ENCODE measurements at places on chromosomes 7 and 10.

GRCh38 chr7:158809596-158809995 lies 19.7 kb downstream of the ESYT2 start:
- no peak for DNase-seq

DNA sequence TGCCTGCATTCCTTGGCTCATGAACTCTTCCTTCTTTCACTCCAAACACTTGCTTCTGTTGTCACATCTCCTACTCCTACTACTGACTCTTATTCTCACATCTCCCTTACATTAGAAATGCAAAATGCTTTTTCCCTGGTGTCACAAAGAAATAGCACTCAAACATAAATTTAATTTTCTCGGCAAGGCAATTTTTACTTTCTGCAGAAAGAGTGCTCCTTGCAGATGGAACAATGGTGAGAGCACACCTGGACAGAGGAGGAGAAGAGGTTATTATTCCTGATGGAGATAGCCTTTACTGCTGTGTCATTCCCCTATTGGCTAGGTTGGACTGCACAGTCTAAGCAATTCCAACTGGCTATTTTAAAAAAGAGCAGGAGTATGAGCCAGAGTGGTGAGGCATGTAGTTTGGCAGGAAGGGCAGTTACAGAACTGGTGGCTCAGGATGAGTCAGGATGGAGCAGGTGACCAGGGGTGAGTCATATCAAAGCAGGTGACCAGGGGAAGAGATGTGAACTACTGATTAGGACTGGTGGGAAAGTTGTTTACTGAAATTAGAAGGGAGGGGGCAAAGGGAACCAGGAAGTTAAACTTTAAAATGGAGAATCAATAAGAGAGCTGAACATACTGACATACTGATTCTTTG lies 52.9 kb downstream of the CYP2C9 start:
- no peak for DNase-seq

- DNase-seq = no peak
These were observed 92.3 kb downstream of the ELFN1 start for GRCh38 chr7:1762238-1762945.

DNA sequence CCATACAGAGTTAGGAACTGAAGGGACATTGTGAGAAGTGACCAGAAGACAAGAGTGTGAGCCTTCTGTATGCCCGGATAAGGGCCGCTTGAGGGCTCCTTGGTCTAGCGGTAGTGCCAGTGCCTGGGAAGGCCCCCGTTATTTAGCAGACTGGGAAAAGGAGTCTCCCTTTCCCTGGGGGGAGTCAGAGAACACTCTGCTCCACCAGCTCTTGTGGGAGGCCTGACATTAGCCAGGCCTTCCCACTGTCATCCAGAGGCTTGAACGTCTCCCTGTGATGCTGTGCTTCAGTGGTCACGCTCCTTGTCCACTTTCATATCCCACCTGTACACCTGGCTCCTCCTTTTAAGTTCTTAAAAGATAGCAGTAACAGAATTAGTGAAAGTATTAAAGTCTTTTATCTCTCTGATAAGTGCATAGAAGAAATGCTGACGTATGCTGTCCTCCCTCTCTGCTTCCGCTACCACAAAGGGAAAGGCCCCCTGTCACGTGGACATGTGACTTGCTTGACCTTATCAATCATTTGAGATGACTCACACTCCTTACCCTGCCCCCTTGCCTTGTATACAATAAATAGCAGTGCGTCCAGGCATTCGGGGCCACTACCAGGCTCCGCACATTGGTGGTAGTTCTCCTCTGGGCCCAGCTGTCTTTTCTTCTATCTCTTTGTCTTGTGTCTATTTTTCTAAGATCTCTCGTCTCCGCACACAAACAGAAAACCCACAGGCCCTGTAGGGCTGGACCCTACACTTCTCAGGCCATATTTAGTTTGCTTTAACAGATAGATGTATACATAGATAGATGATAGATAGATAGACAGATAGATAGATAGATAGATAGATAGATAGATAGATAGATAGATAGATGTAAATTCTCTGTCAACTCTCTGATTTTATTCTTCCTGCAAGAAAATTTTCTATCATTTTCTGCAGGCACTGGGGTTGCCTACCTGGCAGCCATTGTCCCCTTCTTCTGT lies 131.5 kb upstream of the JCAD start:
- no peak for DNase-seq

GRCh38 chr7:28749638-28750037 lies 208.5 kb downstream of the TRIL start:
- no peak for DNase-seq

DNA sequence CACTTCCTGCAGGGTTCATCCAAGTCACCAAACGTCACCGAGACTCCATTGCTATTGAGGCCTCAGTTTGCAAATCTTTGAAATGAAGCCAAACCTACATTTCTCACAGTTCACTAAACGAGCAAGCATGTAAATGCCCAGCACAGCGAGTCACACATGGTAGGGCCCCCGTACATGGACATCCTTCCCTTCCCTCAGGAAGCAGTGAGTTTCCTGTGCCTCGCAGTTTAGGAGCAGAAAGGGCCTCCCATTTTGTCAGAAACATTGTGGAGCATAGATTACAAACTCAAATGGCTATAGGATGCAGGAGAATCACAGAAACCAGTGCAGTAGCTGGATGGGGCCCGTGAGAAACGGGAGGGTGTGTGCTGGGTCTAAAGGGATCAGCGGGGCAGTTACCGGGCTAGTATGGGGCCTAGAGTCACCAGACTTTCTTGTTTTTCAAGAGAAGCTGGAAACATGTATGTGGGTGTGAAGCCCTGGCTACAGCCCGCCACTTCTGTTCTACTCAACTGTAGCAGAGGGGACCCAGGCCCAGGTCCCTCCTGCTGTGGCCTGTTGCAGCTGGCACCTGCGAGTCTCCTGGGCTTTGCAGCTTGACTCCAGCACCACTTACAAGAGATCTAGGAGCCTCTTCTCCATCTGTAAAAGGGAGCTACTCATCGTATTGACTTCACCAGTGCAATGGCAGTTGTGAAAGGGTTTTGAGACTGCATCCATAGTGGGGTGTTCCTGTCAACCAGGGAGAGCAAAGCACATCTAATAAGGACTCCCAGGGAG lies 14.2 kb upstream of the SLC18A3 start:
- no peak for DNase-seq

- DNase-seq = no peak
These were observed 59.1 kb downstream of the ARID5B start for GRCh38 chr10:61960396-61961120.

DNA sequence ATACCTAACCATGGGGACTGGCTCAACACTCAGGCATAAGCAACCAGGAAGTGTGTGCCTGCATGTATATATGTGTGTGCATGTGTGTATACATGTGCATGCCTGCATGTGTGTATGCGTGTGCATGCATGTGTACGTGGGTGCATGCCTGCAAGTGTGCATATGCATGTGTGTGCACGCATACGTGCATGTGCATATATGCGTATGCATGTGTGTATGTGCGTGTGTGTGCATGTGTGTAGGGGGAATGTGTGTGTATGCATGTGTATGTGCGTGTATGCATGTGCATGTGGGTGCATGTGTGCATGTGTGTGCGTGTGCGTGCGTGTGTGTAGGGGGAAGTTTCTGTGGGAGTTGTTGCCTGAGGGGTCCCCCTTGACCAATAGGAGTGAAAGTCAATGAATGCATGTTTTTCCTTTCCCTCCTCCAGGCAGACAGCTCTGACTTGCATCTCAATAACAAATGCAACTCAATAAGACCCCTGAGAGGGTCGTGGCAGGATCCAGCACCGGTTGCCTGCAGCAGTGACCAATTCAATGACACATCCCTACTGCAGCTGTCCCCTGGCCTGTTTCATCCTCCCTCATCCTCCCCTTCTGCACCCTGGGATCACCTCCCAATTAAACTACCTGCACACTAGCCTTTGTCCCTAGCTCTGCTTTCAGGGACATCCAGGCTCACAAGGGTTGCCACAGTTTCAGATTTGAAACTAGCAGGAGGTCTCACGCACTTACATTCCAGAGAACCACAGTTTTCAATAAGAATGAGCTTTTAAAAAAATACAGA lies 27.0 kb upstream of the FZD8 start:
- DNase-seq = no peak

Data from K562 (cell line).